Upper lobe of left lung (tissue), 6 donors: ENCODE measurements at places on chromosomes 2 and 18. TPM values are rescaled to one million over a fixed set of nuclear protein-coding genes. Genes with fewer than 3 reads are reported as not detected.

LIMS4 gene
- 1.1 TPM for total RNA-seq

CSRNP3 gene
- total RNA-seq = 2.2 TPM

SIX2 gene
- 1.2 TPM for total RNA-seq

FSIP2 gene
- 2.0 TPM for total RNA-seq

NOSTRIN gene
- total RNA-seq = 35.1 TPM

POTEJ gene
- not detected for total RNA-seq

PTPRN gene
- total RNA-seq = not detected

CD207 gene
- not detected for total RNA-seq

UGT1A10 gene
- not detected for total RNA-seq

GALR1 gene
- total RNA-seq = not detected

GLS gene
- 185 TPM for total RNA-seq

CREG2 gene
- 8.4 TPM for total RNA-seq

DHRS9 gene
- total RNA-seq = 3.2 TPM
